ENCODE measurements at places on chromosomes 7 and 10. TPM values are rescaled to one million over a fixed set of nuclear protein-coding genes. Genes with fewer than 3 reads are reported as not detected.

Gene RAB11FIP2
- total RNA-seq, result 14.2 TPM

- H3K4me1 ChIP-seq, result peaks cover 19% of the 10 kb centered on the region
- peaks cover 49% of the 10 kb centered on the region for H3K27me3 ChIP-seq
- no peak for DNase-seq
Observed at GRCh38 chr7:143362131-143363015, at the start of gene FAM131B. FAM131B (minus strand) TSS chr7:143362713; CDS start chr7:143362603, 110 bp downstream.

GRCh38 chr10:119754085-119754484 is 28.2 kb downstream of the INPP5F start:
- H3K4me3 ChIP-seq, result no peak overlapping the region
- H3K27ac ChIP-seq, result no peak overlapping the region
- H3K4me1 ChIP-seq, result peaks cover 22% of the 10 kb centered on the region

DNA sequence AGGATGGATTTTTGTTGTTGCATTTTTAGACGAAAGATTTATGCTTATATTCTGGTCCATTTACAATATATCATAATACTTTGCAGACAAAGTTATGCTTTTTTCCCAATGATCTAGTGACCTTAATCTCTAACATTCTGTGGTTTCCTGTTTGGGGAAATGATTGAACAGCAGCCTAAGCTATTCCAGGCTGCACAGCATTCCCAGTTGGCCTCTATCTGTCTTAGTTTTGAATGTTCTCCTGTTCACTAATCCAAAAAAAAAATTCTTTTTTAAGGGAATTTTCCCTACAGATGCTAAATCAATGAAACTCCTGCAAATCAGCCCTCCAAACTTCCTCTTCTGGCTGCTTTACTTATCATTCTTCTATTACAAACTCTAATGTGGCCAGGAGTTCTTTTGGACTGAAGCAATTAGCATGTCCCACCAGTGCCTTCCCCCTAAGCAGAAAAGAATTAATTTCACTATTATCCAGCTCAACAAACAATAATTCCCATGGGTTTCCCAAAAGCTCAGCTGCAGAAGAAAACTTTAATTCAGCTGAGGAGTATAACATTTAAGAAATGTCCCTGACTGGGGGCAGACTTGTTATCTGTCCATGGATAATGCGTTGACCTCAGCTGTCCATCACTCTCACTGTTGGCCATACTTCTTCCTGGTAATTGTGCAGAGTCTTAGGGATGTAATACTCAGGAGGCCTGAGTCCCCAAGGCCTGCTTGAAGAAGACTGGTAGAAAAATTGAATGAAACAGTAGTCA is 81.9 kb upstream of the TRIL start:
- no peak for DNase-seq
- peaks cover 69% of the 10 kb centered on the region for H3K4me1 ChIP-seq
- H3K36me3 ChIP-seq, result no peaks in the 10 kb centered on the region
- H3K27me3 ChIP-seq, result no peaks in the 10 kb centered on the region
- H3K27ac ChIP-seq, result no peak overlapping the region

DNA sequence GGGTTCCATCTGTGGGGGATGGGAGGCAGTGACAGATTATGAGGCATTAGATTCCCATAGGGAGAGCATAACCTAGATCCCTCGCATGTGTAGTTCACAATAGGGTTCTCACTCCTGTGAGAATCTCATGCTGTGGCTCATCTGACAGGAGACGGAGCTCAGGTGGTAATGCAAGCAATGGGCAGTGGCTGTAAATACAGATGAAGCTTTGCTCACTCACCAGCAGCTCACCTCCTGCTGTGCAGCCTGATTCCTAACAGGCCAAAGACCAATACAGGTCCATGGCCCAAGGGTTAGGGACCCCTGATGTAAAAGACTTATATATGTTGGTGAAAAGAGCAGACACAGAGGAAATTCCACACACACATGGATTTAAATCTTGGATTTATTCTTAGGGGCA is 370.2 kb downstream of the NRG3 start:
- H3K36me3 ChIP-seq, result no peaks in the 10 kb centered on the region
- no peak for DNase-seq
- no peak overlapping the region for H3K27ac ChIP-seq
- H3K4me1 ChIP-seq, result no peaks in the 10 kb centered on the region
- no peak overlapping the region for H3K4me3 ChIP-seq

DNA sequence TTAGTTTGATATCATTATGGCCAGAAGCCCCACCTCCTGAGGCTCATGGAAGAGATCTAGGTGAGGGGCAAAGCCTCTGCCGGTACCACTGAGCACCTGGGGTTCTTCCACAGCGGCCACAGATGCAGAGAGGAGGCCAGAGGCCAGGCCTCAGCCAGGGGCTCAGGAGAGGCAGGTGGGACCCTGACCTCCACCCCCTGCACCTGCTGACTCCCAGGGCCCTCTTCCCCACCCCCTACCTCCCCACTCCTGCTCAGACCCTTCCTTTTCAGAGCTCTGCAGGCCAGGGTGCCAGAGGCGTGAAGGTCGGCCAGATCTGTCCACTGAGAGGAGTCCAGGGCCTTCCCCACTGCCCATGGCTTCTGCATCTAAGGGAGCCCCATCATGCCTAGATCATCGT is 178.7 kb upstream of the PPP2R2D start:
- no peak overlapping the region for H3K4me3 ChIP-seq
- no peak overlapping the region for H3K27ac ChIP-seq
- H3K36me3 ChIP-seq, result peaks cover 2% of the 10 kb centered on the region
- peaks cover 17% of the 10 kb centered on the region for H3K4me1 ChIP-seq

GRCh38 chr10:11813177-11813576 is 10.0 kb upstream of the PROSER2 start:
- H3K4me3 ChIP-seq, result no peak overlapping the region
- H3K36me3 ChIP-seq, result no peaks in the 10 kb centered on the region
- H3K4me1 ChIP-seq, result peaks cover 8% of the 10 kb centered on the region

Measured in neural crest cell (in vitro differentiated cells).